Right ventricle myocardium inferior (tissue), 1 donor: ENCODE measurements at places on chromosomes 2 and 18. TPM values are rescaled to one million over a fixed set of nuclear protein-coding genes. Genes with fewer than 3 reads are reported as not detected.

The KRTCAP3 gene
- 0.60 TPM for total RNA-seq

The MAIP1 gene
- total RNA-seq, result 24.9 TPM

The STARD6 gene
- not detected for total RNA-seq

The KLHL14 gene
- total RNA-seq, result not detected

The KIAA2012 gene
- total RNA-seq, result not detected

The LYPD6B gene
- total RNA-seq, result not detected

The MYO7B gene
- total RNA-seq, result 0.46 TPM

The SLC39A6 gene
- 12.8 TPM for total RNA-seq

The MOCOS gene
- 0.38 TPM for total RNA-seq
